ENCODE measurements at places on chromosomes 16 and 17. TPM values are rescaled to one million over a fixed set of nuclear protein-coding genes. Genes with fewer than 3 reads are reported as not detected.

TBX6 gene
- polyA plus RNA-seq, result 0.60 TPM

GRCh38 chr17:41617698-41618097 lies 5.1 kb upstream of the KRT16 start:
- no peak for DNase-seq

GRCh38 chr16:70738083-70738977 lies 52.5 kb upstream of the MTSS2 start:
- no peak for DNase-seq

- DNase-seq, result no peak
These were observed 16.9 kb upstream of the TNFRSF13B start for GRCh38 chr17:16988749-16989229.

- no peak for DNase-seq
These were observed 21.2 kb downstream of the CDC42EP4 start for GRCh38 chr17:73290399-73291259.

- no peak for DNase-seq
These were observed 69.0 kb downstream of the CDH13 start for GRCh38 chr16:82695806-82696205.

DNA sequence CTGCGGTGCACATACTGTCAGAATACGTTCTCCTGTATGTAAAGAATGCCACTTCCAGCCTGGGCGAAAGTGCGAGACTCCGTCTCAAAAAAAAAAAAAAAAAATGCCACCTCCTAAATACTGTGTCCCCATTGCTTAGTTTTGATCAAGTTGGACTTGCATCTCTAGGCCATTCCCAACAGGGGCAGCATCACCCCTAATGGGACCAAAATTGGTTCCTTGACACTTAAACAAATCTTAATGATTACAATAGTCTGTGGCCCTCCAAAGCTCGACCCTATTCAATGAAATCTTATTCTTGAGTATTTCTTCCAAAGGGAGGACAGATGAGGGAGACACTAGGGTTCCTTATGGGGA lies 154.7 kb upstream of the PLCG2 start:
- DNase-seq, result no peak

- no peak for DNase-seq
These were observed 1.6 kb upstream of the KCNJ12 start for GRCh38 chr17:21374441-21375161.

GRCh38 chr16:82464187-82464586 lies 162.6 kb upstream of the CDH13 start:
- no peak for DNase-seq

CNTNAP4 gene
- 11.5 TPM for polyA plus RNA-seq

Data from muscle of arm (tissue), 14 donors.